ENCODE measurements at places on chromosomes 12 and 14.

DNA sequence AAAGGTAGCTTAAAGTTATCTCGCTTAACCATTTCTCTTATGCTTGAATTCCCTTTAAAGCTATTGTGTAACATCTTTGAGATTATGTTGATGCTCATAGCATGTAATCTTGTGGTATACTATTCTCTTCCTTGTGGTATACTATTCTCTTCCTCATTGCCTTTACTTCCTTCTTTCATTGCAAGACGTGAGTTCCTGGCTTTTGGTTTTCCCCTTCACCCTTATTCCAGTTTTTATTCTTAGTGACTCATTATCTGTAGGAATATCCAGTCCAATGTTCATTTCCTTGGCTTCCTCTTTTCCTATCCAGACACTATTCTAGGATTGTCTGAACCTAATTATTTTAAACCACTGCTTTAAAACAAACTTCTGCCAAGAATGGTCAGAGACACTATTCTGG is 564.0 kb downstream of the CCER1 start:
- no peak for DNase-seq

DNA sequence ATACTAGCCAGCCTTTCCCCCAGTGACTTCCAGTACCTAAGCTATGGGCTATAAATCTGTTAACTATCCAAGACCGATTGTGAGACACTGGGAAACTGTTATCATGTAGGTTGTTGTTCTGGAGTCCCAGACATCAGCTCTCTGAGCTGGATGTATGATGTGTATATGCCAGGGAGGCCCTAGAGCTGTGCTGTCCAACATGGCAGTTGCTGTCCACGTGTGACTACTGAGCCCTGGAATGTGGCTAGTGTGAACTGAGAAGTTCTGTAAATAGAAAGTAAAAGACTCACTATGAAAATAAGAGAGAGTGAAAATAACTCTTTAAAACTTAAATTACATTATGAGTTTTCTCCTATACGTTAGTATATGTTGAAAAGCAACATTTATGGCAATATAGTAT is 755.8 kb upstream of the FBXO33 start:
- DNase-seq = no peak

DNA sequence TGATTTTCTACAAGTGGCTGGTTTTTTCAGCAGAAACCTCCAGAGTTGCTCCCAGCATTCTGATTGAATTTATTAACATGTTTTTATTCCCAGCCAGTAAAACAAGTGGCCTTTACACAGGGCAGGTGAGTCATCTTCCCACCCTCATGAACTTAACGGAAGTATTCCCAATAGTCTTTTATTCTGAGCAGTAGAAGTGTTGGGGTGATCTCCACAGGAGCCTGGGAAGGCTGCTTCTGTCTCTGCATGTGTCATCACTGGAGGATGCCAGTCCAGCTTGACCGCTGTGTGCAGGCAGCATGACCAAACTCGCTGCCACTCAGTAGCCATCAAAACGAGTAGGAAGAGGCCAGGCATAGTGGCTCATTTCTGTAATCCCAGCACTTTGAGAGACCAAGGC is 13.4 kb upstream of the DNAH10 start:
- DNase-seq = no peak

DNA sequence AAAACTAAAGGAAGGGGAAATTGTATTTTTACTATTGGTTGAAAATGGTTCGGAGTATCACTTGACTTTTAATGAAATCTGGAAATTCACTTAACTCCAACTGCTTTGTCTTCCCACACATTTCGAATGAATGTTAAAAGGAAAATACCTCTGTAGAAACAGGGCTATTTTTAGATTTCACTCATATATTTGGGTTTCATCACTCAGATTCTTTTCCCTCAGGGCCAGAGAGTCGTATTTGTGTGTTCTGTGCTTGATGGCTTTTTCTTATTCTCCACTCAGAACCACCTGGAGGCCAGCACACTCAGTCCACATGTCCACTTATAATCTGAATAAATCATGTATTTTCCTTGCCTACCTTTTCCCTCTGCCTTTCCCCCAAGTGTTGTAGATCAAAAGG is 40.0 kb downstream of the DAAM1 start:
- DNase-seq = no peak

GRCh38 chr14:89534902-89535685 is 118.1 kb upstream of the FOXN3 start:
- no peak for DNase-seq

DNA sequence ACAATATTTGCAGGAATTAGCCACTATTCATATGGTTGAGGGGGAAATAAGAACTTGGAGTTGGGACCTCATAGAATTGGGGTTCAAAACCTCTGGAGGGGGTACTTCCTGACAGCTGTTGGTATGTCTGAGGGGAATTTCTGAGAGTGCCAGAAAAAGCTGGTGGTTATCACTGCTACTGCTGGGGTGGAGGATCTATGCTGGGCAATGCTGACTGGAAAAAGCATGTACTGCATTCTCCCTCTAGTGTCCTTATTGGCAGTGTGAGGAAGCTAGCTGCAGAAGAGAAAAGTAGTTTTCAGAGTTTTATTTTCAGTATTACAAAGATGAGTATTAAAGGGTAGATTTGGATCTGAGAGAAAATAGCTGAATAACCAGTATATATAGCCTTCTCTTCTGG is 88.8 kb downstream of the FUT8 start:
- DNase-seq = no peak

DNA sequence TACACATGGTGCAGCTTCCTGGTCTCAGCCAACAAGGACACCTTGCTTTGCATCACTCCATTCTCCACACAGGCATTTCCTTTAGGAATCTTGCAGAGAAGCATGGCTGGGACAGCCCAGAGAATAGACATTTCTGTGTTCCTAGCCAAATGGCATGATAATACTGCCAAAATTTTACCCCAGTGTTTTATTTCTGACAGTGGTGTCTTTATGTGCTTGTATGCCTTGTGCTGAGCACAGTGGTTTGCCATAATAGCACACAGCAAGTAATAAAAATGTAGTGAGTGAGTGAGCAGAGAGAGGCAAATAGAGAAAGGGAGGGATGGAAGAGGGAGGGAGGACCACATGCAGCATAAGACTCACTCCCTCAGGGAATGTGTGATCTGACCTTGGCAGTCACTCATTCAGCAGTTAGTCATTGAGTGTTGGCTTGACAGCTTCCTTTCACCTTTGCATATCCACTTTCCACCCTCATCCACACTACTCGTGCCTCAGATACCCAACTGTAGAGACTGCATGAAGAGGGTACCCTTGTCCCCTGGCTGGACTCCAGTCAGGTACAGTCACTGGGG is 212.8 kb upstream of the CCDC196 start:
- DNase-seq = no peak

DNA sequence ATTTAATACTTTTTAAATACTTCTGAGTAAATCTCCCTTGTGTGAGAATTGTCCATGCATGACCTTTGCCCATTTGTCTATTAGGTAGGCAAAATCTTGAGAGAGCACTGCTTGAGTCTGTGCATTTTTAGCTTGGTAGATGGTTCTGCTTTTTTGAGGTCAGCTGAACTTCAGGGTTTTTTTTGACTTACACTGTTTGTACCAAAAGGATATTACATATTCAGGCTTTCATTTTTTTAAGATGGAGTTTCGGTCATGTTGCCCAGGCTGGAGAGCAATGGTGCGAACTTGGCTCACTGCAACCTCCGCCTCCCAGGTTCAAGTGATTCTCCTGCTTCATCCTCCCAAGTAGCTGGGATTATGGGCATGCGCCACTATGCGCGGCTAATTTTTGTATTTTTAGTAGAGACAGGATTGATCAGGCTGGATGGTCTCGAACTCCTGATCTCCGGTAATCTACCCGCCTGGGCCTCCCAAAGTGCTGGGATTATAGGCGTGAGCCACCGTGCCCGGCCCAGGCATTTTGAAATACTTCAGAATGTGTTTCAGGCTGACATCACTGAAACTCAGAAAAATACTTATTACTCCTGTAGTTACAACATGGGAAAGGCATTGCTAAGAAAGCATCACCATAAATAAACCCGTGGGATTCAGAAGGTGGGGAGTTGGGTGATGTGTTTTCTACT is 11.1 kb downstream of the RASSF3 start:
- no peak for DNase-seq

GRCh38 chr12:85814741-85815140 is 21.5 kb downstream of the RASSF9 start:
- no peak for DNase-seq

DNA sequence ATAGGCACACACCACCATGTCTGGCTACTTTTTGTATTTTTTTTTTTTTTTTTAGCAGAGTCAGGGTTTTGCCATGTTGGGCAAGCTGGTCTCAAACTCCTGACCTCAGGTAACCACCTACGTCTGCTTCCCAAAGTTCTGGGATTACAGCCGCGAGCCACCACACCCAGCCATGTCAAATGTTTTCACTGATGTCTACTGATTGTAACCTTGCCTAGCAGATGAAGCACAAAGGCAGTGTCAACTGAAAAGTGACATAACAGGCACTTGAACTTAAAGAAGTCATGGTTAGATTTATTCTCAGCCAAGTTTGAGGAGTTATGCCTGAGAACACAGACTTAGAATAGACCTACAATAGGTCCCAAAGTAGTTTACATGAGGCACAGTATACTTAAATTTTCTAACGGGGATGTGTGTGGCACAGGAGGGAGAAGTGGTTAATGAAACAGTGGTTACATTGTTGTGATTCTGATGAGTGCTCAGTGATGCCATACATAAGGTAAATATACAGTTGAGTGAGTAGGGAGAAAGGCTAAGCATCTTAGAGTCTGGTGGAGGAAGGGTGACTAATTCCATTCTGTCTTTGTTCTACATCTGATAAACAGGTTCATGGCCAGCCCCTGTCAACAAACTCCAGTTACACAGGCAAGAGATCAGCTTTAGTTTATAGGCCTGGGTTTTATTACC is 12.6 kb upstream of the RNASE4 start:
- no peak for DNase-seq

DNA sequence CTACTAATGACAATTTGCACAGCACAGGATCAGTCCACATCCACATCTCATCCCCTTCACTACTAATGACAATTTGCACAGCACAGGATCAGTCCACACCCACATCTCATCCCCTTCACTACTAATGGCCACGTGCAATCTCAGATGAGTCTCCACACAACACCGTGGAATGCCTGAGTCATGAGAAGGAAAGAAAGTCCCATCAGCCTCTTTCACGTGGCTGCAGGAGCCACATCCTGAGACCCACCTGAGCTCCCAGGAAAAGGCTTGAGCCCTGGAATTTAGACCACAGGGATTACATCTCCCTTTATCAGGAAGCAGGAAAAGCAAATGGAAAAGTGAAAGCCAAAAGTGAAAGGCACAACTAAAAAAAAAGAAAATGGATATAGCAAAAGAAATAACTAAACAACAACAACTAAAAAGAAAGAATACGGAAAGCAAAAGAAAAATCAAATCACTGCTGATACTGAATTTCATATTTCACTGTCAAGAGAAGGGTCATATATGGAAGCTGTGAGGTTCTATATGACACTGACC is 1300.5 kb downstream of the TMEM121 start:
- no peak for DNase-seq

Measured in stimulated activated CD8-positive, alpha-beta memory T cell treated with anti-CD3 and anti-CD28 coated beads, Interleukin-7, amount 100 ng/mL, for 1 hour (primary cell).